ENCODE measurements at places on chromosomes 3 and 15.

GRCh38 chr3:192366916-192367315 is 360.4 kb downstream of the FGF12 start:
- no peak for DNase-seq

GRCh38 chr3:34016925-34017587 is 218.6 kb downstream of the PDCD6IP start:
- DNase-seq = no peak

DNA sequence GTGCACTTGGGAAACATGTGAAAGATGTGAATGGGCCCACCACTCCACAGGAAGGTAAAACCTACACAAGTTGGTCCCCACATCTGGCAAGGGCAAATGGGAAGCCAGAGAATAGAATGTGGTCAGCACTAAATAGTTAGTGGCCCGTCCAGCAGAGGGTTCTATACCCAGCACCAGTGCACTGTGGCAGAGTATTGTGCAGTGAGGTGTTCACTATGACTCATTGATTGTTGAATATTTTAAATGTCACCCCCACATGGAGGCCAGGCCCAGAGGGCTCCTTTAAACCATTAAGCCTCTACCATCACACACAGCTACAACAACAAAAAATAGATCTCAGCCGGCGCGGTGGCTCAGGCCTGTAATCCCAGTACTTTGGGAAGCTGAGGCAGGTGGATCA is 11.7 kb downstream of the FRMD5 start:
- DNase-seq = no peak

DNA sequence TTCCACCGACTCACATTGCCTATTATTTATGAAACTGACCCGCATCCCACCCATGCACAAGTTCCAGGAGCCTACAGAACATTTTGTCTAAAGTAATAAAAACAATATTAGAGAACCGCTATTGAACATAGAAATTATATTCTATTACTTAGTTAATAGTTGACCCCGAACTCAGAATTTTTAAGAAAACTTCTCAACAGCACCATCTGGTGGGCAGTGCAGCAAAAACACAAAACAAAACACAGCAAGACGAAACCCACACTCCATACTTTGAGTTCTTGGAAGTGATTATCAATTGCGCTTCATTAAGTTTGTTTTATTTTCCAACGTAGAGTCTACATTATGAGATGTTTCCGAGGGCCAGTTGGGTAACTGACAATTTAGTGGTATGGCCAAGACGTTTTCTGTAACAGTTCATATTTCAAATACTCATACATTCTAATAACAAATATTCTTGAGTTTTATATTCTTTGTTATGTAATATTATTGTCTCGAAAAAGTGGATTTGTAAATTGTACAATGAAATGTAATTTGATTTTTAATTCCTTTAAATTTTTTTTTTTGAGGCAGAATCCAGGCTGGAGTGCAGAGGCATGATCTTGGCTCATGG is 24.0 kb upstream of the C3orf70 start:
- DNase-seq = peak; percentile 23

GRCh38 chr15:82919231-82919886 is 33.2 kb downstream of the HOMER2 start:
- no peak for DNase-seq
